NCI-H187 treated with DMSO at 0.1 percent for 48 hours (cell line): ENCODE measurements at places on chromosomes 3 and 15.

DNA sequence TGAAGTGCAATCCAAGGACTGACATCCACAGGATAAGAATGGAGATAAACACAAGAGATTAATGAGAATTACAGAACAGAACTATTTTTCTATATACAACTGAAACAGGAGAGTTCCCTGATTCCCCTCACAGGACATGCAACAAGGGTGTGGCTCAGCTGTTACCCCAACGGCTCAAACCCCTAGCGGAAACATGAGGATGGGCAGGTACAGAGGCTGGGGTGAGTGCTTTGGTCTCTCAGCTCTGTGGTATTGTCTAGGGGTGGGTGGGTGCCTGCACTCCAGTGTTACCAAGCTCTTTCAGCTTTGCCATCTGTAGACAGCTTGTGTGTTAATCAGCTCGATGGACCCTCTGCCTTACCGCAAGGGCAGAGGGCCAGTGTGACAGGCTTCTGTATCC is 17.8 kb upstream of the LRIG1 start:
- no peak for DNase-seq

DNA sequence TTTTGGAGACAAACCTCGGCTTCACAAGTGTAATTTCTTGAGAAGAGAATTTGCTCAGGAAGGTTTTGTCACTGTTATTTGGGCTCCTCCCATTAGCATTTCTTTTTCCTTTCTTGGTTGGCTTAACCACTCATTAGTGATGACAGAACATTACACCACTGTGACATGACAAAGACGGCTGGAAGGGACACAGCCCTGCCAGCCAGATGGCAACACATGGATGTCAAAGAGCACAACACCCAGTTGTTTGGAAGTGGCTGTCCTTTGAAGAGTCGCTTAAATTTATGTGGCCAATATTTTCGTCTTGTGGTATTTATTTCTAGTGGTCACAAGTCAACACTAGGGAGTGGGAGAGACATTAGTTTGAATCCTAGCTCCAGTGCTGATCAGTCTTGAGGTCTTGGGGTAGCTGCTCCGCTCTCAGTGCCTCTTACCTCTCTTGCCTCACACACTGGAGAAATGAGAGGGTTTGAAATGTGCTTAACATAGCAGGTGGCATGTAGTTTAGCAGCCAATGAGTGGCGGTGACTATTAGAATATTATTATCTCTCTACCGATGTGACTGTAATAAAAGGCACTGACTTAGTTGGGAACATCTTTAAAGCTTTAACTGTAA is 92.8 kb downstream of the FRMD4B start:
- DNase-seq, result no peak

- no peak for DNase-seq
Observed at GRCh38 chr3:81816473-81817250, 55.2 kb upstream of the GBE1 start.

GRCh38 chr3:59082106-59082505 is 32.3 kb upstream of the CFAP20DC start:
- DNase-seq, result no peak

- DNase-seq, result no peak
Observed at GRCh38 chr15:83436513-83437158, 10.5 kb upstream of the SH3GL3 start.

- DNase-seq, result no peak
Observed at GRCh38 chr3:121362035-121362734, 183.6 kb downstream of the POLQ start.

GRCh38 chr3:46468753-46469600 is 4.3 kb upstream of the LTF start:
- DNase-seq, result no peak

GRCh38 chr3:47610583-47610982 is 31.9 kb upstream of the CSPG5 start:
- DNase-seq, result no peak

DNA sequence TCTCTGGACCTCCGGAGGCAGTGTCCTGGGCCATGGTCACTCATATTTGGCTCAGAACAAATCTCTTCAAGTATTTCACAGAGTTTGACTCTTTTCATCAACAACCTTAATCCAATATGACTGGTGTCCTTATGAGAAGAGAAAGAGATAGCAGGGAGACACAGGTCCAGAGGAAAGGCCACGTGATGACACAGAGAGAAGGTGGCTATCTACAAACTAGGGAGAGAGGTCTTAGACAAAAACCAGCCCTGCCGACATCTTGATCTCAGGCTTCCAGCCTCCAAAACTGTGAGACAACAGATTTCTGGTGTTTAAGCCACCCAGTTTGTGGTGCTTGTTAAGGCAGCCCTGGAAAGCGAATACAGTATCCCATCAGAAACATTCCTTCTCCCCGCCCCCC is 237.1 kb upstream of the PROK2 start:
- no peak for DNase-seq

DNA sequence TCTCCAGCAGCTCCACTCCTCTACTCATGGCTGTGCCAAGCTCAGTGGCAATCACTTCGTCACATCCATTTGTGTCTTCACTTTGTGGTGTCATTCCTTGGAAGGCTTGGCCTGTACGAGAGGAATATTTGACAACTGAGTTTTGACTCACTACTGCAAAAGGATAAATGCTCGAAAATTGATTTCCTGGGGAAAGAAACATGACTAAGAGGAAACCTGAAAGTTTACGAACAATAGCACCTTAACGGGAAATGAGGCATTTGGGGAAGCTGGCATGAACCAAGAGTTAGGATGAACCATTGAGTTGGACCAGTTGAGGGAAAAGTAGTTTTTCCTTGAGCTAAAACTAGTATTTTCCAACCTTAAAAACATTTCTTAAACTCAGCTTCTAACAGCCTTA is 74.2 kb upstream of the ABHD17C start:
- DNase-seq, result no peak

- DNase-seq, result no peak
Observed at GRCh38 chr3:77526573-77527113, 486.7 kb downstream of the ROBO2 start.

DNA sequence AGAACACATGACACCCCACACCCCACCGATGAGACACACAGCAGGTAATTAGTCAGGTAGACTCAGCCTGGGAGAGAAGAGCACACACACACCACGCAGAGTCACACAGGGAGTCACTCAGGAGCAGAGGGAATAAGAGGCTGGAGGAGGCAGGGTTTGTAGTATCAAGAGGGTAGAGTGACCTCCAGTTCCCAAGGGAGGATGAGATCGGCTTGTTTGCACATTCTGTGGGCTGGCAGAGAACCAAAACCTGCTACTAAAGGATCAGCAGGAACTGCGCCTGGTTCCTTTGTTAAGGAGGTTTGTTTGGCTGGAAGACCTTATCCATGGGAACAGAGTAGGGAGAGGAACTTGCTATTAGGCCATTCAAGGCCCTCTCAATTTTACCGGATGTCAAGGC is 281.4 kb upstream of the SLCO3A1 start:
- peak; percentile 98 for DNase-seq

DNA sequence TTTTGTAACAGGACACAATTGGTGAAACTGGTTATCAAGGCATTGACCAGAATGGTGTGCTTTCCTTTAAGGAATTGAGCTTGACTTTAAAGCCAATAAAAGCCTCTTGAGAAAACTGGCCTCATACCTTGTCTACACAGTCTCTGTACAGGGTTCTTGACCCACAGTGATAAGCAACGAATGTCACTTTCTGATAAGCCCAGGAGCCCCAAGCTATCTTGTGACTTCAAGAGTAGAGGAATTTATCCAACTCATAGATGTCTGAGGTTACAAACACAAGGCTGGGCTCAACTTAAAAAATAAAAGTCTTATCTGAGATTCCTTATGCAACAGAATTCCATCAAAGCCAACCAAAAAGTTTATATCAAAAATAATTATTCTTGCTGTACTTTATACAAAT is 212.1 kb downstream of the GBE1 start:
- DNase-seq, result no peak

- DNase-seq, result no peak
Observed at GRCh38 chr15:81087066-81087465, 47.0 kb upstream of the CFAP161 start.

DNA sequence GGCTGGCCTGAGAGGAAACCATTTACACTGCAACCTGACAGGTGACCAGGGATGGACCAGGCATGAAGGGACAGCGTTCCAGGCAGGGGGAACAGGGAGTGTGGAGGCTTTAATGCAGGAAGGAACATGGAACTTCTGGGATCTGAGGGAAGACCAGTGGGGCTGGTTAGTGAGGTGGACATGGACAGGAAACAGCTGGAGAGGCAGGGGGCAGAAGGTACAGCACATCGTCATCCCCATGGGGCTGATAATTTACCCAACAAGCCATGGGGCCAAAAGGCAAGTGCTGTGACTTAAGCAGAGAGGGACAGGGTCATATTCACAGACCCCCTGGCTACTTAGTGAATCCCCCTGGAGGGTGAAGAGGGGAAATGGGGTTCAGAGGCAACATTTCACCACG is 77.0 kb upstream of the LARS2 start:
- DNase-seq, result no peak

GRCh38 chr3:14415501-14415900 is 13.1 kb downstream of the SLC6A6 start:
- no peak for DNase-seq

- DNase-seq, result no peak
Observed at GRCh38 chr3:49296781-49297411, 19.9 kb upstream of the C3orf62 start.

DNA sequence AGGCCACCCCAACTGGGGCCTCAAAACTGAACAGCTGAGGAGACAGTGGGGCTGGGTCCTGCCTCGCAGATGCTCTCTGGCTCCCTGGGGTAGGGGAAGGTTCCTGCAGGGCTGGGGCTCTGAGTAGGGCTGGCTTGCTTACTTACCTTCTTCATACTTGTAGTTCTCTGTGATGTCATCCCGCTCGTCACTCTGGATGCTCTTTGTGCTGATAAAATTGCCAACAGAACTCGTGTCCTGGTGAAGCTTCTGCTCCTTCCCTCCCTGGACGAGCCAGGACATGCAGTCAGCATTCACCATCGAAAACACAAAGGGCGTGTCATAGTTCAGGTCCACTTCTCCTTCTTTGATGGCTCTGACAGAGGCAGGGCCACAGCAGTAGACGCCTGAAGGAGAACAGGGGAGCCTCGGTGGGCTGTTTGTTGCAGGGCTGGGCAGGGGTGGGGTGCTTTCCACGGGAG is 17.9 kb upstream of the EPB42 start:
- DNase-seq, result no peak

- no peak for DNase-seq
Observed at GRCh38 chr3:169527507-169527906, 136.0 kb downstream of the MECOM start.

DNA sequence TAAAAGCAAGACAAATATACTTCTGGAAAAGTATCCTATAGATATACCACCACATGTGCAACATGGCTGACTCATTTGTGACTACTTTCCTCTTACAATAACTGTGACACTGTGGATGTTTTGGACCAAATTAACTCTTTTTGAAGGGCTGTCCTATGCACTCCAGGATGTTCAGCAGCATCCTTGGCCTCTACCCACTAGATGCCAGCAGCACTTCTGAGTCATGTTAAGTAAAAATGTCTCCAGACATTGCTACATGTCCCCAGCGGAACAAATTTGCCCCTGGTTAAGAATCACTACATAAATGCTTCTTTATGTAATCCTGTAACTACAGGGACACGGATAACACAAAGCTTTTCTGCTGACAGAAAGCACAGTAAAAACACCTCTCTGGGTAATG is 32.0 kb downstream of the RUVBL1 start:
- no peak for DNase-seq

- DNase-seq, result no peak
Observed at GRCh38 chr3:180430896-180431295, 171.1 kb upstream of the TTC14 start.

DNA sequence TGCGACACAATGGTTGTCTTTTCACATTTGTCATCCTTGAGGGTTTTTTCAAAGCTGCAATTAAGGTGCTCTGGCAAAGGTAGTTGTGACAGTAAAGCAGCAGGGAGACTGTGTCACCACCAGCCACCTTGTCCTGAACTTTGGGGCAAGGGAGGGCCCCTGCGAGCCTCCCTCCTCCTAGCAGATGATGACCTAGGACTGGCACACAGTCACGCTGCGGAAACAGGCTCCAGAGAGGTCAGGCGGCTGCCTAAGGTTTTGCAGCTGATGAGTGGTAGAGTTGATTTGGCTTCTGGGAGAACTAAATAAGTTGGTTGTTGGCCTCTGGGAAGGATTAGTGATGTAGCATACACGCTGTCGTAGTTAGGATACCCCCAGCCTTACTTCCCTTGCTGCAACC is 62.7 kb downstream of the PDIA5 start:
- DNase-seq, result no peak

- no peak for DNase-seq
Observed at GRCh38 chr3:182789371-182789770, 3.9 kb upstream of the ATP11B start.

- no peak for DNase-seq
Observed at GRCh38 chr15:62060896-62061280, 641 bp upstream of the VPS13C start.

DNA sequence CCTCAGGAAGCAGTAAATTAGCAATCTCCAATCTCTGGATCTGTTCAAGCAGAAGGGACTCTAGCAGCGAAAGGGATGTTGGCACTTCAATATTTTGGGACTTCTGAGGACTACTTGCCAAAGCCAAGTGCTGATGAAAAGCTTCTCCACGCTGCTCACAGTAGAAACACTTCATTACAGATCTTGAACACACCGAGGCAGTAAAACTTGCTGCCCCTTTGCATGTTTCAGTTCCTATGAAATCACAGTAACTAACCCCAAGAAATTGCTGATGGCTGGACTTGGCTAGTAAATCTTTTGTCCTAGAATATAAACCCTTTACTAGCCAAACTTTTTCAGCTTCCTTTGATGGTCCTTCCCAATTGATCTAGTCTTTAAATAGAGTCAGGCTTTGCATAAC is 750.5 kb upstream of the GRM7 start:
- no peak for DNase-seq

DNA sequence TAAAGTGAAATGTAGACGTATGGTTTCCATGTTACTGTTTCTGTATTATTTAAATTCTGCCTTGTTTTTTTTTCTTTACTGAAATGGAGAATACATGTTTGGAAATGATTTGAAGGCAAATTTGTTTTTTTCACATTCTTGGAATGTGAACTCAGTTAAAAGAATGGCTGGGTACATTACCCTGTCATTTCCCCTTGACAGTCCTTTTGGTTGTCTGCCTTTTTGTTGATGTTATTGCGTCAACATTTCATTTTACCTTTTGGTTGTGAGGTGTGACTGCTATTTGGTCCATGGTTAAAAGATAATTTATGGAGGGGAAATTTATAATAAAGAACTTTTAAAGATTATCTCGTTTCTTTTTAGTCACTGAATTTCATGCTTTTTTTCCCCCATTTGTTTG is 3.2 kb upstream of the GPR171 start:
- no peak for DNase-seq

DNA sequence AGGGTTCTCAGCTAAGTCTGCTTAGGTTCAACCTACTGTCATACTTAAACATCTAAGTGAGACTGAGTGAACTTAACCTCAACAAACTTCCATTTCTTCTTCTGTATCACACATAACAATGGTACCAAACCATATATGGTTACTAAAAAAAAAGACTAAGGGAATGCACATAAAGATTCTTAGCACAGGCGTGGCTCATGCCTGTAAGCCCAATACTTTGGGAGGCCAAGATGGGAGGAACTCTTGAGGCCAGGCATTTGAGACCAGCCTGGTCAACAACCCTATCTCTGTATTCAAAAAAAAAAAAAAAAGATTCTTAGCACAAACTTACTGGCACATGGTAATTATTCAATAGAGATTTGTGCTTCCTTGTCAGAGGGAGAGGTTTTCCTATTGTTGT is 57.9 kb downstream of the ACAP2 start:
- no peak for DNase-seq

- no peak for DNase-seq
Observed at GRCh38 chr3:173983343-173983742, 585.8 kb downstream of the NLGN1 start.

GRCh38 chr15:66288551-66289185 is 4.7 kb upstream of the DIS3L start:
- no peak for DNase-seq

- no peak for DNase-seq
Observed at GRCh38 chr15:50800715-50801114, 35.2 kb upstream of the SPPL2A start.
